ENCODE measurements at places on chromosomes 6 and 20. TPM values are rescaled to one million over a fixed set of nuclear protein-coding genes. Genes with fewer than 3 reads are reported as not detected.

RFX6 gene
- not detected for total RNA-seq

SEC63 gene
- total RNA-seq: 55.0 TPM

GRCh38 chr6:63683071-63683603 lies 47.5 kb downstream of the PHF3 start:
- DNase-seq: no peak

DNA sequence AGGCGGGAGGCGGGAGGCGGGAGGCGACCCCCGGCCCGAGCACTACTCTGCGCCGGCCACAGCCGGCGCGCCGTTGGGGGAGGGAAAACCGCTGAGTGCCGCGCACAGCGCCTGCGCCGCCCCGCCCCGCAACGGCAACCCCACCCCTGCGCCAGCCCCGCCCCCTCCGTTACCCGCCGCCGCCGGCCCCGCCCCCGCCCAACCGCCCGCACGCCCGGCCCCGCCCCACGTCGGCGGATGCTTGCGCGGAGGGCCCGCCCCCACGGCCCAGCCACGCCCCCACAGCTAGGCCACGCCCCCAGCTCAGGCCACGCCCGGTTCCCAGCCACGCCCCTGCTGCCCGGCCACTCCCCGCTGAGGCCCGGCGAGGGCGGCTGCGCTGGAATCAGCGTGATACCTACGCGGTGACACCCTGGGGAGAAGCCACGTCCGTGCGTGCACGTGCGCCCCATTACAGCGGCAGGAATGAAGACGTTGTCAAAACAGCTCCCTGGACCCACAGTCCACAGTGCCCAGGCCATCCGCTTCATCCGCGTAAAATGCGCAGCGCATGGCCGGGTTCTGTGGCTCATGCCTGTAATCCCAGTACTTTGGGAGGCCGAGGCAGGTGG lies at the start of gene TCFL5:
Gene TCFL5 (minus strand): TSS at position 97 of the 611 bp plus-strand sequence. CDS start 152 bp downstream, outside the sequence.
- peak; percentile 90 for DNase-seq

DNA sequence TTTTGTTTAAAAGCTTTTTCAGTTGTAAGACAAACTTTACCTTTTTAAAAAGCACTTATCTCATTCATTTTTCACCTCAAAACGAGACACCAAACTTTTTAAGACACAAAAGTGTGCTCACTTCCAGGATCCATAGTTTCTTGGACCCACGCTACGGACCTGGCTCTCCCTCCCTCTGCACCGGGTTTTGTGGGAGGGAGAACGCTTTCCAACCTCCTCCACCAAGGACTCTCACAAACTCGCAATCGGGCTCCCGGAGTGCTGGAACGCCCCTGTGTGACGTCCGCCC lies 436 bp downstream of the CAGE1 start:
- no peak for DNase-seq

GRCh38 chr20:4979841-4980410 lies 21.4 kb downstream of the SLC23A2 start:
- no peak for DNase-seq

DNA sequence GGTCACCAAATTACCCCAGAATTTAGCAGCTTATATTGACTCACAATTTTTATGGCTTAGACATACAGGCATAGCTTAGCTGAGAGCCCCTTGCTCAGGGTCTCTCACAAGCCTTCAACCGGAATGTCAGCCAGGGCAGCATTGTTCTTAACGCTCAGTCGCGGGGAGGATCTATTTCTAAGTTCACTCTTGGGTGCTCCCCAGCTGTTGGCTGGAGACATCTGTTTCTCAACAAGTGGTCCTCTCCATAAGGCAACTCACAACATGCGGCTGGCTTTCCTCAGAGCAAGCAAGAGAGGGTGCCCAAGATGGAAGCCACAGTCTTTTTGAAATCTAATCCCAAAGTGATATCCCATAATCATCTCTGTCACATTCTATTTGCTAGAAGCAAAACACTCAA lies 46.6 kb downstream of the SLX4IP start:
- DNase-seq: no peak

Data from left ventricle myocardium inferior (tissue), 1 donor.